Left ventricle myocardium superior (tissue), 1 donor: ENCODE measurements at places on chromosomes 1 and 21.

DNA sequence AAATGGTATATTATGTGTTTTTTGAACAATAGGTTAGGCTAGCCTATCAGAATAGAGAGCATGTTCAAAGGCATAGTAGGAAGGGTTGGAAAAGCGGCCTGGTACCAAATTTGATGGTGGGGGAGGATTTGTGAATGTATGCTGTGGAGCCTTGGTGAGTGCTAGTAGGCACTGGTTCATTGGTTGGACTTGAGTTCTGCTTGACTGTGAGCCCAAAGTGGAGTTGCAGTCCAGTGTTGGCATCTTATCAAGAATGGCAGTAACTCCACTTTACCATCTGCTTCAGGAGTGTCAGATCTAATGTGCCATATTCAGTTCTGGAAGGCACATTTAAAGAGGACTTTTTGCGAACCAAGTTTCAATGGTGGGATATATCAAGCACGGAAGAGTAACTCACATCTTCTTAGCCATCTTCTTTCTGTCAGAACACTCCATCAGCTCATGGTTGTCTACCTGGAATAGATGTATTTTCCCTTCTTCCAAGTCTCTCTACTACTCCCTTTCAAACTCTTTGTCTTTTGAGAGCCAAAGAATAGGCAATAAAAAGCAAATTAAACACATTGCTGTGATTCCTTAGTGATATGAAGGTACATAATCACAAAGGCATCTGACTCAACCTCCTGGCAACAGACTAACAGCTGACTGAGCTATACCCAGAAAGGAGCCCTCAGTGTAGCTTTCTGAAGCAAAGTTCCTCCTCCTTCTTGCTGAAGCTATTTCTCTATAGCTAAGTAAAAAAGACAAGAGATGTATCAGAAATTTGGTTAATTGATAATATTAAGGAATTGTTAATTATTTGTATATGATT lies 21.7 kb downstream of the LRRC8B start:
- no peak for DNase-seq

GRCh38 chr1:45205011-45205909 lies 1.1 kb downstream of the ZSWIM5 start:
- DNase-seq = peak; percentile 61

- DNase-seq = no peak
Observed at GRCh38 chr1:14110040-14110439, 410.1 kb downstream of the PRDM2 start.

GRCh38 chr1:8303141-8303540 lies 14.8 kb upstream of the SLC45A1 start:
- no peak for DNase-seq

DNA sequence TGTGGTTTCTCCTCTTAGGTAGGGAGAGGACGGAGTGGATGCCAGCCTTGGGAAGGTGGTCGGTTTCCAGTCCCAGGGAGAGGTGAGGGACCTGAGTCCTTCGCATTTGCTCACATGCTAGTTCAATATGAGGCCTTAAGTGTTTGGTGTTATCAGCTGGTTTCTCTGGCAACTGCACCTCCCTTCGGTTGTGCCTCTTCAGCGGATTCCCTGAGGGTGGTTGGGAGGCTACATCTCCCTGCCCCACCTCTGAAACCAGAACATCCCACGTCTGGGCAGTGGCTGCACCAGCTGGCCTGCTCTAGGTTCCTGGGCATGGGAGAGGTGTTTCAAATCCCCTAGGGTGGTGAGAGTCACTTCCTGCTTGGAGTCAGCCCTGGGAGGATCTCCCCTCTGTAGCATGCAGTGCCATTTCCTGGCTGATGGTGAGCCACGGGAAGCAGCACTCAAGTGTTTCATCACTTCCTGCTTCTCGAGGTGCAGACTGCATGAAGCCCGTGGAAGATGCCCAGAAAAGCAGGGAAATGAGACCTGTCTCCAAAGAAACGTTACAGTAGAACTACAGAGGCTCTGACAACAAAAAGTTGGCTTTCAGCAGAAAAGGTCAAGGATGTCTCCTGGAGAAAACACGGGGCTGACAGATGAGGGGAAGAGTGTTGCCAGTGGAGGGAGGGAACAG lies 4.5 kb downstream of the TMEM125 start:
- no peak for DNase-seq
